NCI-H1092 (cell line): ENCODE measurements at places on chromosomes 5 and 9.

- no peak for DNase-seq
Measured at GRCh38 chr9:14687042-14687719, 6.1 kb downstream of the ZDHHC21 start.

DNA sequence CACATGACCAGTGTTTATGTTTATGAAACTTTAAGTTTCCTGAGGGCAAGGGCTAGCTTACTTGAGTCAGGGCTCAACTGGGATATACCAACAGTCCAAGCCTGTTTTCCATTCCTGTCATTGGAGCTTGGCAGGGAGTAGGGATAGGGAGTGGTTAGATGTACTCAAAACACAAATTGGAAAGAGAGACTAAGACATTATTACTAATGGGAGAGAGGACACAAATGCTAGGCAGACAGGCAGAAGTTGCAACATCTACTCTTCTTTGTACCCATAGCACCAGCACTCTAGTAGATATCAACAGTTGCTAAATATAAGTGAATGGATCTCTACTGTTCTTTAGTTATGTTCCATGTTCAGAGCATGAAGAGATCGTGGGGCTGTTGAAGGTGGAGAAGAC lies 62.8 kb downstream of the NPR3 start:
- no peak for DNase-seq

DNA sequence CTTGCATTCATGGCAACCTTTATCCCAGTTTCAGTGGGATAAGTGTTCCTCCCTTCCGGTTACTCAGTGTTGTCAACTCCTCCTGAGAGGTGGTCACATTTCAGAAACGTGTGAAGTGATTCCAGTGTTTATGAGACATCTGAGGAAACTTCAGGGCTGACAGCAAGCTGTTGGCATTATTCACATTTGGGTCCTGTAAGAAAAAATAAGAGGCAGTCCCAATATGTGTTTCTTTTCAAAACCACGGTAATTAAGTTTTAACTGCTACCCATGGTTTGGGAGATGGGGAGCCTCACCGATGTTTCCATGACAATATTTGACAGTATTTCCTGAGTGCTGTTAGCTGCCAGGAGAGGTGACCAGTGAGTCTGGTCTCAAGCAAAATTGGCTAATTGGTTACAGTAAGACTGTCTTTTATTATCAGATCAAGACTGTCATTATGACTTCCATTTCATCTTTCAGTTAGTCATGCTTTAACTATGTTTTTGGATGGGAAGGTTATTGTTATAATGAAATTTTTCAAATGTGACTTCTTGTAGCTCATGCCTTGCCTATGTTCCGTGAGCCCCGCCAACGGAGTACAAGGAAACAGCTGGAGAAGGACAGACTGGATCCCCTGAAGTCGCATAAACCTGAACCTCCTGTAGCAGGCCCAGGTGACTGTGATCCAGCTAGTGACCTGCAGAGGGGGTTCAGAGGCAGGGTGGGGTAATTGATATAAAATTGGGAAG lies 115.3 kb downstream of the GDNF start:
- DNase-seq: no peak

DNA sequence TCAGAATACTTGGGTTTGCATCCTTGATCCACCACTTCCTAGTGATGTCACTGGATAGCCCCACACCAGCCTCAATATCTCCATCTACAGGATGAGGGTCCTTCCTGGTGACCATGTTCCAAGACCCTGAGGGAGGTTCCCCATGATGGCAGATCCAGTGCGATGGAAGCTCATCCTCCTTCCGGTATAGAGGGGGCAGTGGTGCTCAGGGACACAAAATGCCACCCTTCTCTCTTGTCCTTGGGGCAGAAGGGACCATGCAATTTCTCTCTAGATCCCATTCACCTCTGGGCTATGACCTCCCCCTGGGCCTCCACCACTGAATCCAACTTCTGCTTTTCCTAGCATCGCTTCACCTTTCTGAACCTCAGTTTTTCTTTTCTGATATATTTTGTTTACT lies 5.4 kb upstream of the SLC25A51 start:
- DNase-seq: no peak

DNA sequence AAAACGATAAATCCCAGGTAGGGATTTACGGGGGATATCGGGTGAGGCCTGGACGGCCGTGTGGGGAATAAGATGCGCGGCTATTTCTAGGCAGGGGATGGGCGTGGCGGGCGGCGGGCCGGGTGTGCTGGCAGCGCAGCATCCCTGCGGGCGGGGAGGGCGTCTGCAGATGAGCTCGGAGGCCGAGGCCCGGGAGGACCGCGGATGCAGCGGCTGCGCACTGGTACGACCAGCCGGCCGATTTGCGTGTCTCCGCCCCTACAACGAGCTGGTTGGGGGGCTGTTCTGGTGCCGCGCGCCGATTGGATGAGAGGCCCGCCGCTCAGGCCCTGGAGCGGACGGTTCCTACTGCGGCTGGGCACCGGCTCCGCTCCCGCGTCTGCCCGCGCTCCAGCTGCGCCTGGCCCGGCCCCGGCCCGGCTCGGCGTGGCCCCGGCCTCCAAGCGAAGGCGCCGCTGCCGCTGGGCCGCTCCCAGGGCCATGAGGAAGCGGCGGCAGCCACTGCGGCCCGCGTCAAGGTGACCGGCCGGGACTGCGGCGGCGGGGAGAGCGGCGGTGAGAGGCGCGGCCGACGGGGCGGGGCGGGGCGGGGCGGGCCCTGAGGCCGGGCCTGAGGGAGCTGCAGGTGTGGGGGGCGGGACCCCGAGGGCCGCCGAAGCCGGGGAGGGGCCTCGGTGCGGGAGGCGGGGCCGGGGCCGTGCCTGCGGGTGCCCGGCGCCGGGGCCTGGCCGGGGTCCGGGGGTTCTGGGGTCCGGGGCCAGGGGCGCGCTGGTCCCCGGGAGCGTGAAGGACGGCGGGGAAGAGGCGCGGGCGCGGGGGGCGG lies at the start of gene RALGPS1:
RALGPS1 (plus strand) TSS at position 325 of the 823 bp plus-strand sequence. CDS start 47,508 bp downstream, outside the sequence.
- DNase-seq: peak; percentile 93

GRCh38 chr9:95433096-95433819 lies 83.5 kb downstream of the PTCH1 start:
- DNase-seq: no peak

- DNase-seq: no peak
Measured at GRCh38 chr9:77725820-77726219, 77.7 kb upstream of the GNA14 start.

DNA sequence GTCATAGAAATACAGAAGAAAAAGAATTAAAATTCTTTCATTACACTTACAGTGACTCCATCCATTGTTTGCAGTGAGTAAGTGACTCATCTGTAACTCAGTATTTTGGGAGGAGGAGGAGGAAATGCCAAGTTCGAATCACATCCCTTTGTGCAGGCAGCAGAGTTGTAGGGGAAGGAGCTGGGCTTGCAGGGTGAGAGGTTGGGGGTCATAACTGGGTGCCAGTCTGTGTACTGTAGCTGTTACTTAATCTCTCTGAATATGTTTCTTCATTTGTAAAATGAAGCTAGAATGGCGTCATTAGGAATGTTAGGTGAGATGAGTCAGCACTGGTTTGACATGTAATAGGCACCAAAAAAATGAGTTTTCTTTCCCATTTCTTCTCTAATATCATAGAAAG lies 235.7 kb upstream of the ADAMTSL1 start:
- no peak for DNase-seq

DNA sequence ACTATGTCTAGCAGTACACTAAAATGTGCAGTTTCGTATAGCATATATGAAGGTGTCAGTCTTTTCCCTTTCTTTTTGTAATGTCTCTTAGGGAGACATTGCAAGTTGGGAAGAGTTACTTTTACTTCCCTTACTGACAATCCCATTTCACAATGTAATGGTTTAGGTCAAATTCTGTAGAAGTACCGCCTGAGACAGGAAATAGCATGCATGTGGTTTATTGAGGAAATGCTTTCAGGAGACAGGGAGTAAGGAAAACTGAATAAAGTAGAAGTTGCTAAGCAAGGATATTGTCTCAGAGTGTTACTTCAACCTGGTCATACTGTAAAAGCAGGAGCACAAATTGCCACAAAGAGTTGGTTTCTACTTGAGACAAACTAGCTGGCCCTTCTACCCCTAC lies 32.1 kb upstream of the MSANTD3 start:
- DNase-seq: no peak

DNA sequence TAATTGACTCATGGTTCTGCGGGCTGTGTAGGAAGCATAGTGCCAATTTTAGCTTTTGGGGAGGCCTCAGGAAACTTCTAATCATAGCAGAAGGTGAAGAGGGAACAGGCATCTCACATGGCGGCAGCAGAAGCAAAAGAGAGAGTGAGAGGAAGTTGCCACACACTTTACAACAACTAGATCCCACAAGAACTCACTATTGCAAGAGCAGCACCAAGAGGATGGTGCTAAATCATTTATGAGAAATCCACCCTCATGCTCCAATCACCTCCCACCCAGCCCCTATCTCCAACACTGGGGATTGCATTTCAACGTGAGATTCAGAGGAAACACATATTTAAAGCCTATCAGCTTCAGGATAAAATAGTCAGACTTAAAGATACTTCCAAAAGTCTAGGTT lies 36.1 kb upstream of the LPAR1 start:
- DNase-seq: no peak

GRCh38 chr9:21506626-21507482 lies 24.7 kb upstream of the IFNE start:
- no peak for DNase-seq

DNA sequence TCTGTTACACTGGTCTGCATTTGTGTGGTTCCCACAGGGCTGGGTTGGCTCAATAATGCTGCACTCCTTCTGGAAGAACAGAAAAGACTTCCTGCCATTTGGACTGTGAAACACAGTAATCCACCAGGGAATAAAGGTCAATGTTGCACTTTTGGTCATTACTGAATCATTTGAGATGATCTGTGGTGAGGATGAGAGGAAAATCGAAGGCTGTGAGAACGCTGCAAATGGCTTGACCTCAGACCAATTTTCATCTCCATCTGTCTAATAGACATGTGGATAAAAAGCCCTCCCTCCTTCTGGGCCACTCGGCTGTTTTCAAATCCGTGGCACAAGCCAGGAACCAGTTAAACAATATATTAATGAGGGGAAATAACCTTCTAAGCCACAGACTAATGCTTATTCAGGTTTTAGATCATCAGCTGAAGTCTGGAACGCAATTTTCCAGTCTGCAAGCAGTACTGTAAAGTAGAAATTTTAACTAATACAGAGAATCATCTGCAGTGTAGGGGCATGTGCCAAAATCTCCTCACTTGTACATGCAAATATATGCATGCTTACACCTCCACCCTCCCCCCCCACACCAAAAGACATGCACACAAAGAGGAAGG lies 20.2 kb downstream of the TLE1 start:
- no peak for DNase-seq

DNA sequence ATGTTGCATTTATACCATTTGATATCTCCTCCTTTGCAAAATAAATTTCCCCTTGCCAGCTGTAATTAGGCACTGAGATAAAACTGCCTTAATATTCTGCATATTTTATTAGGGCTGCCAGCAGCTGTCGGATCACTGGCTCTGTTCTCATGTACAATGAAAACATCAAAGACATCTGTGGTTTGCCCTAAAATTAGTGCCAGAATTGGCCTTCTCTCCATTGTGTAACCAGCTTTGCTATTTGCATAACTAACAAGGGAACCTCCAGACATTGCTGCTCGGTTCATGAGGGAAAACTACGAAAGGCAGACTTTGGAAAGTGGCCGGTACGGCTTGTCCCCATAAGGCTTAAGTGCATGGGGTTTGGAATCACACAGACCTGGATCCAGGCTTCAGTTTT lies 45.5 kb upstream of the KIF2A start:
- DNase-seq: no peak

GRCh38 chr5:135313946-135314345 lies 85.1 kb downstream of the MACROH2A1 start:
- no peak for DNase-seq
